ENCODE measurements at places on chromosomes 5 and 9. TPM values are rescaled to one million over a fixed set of nuclear protein-coding genes. Genes with fewer than 3 reads are reported as not detected.

- H3K27me3 ChIP-seq, result peaks cover 24% of the 10 kb centered on the region
- H3K4me3 ChIP-seq, result no peak overlapping the region
- H3K4me1 ChIP-seq, result peaks cover 14% of the 10 kb centered on the region
- no peak for DNase-seq
- no peaks in the 10 kb centered on the region for H3K36me3 ChIP-seq
These were observed 191.0 kb downstream of the ESM1 start for GRCh38 chr5:54794135-54794975.

GRCh38 chr5:100311806-100312205, 223.4 kb upstream of the FAM174A start:
- H3K27me3 ChIP-seq, result no peaks in the 10 kb centered on the region
- no peaks in the 10 kb centered on the region for H3K4me1 ChIP-seq
- no peak overlapping the region for H3K4me3 ChIP-seq
- no peaks in the 10 kb centered on the region for H3K36me3 ChIP-seq
- DNase-seq, result no peak
- H3K27ac ChIP-seq, result no peak overlapping the region

DNA sequence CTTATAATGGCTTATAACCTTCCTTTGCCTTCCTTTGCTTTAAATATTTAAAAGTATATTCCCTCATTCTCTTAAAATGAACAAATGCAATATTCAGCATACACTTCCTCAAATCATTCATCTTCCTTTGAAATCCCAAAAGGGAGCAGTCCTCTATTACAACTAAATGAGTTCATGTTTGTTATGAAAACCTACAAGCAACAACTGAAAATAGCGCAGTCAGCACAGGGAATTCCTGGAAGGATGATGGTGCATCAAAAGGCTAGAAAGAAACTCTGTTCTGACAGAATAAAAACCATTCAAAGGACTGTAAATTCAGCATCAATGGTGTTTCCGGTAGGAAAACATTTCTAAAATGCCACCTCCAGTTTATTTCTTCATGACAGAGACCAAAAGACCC, 3.3 kb downstream of the NR6A1 start:
- DNase-seq, result no peak
- no peak overlapping the region for H3K4me3 ChIP-seq
- H3K27ac ChIP-seq, result no peak overlapping the region

DNA sequence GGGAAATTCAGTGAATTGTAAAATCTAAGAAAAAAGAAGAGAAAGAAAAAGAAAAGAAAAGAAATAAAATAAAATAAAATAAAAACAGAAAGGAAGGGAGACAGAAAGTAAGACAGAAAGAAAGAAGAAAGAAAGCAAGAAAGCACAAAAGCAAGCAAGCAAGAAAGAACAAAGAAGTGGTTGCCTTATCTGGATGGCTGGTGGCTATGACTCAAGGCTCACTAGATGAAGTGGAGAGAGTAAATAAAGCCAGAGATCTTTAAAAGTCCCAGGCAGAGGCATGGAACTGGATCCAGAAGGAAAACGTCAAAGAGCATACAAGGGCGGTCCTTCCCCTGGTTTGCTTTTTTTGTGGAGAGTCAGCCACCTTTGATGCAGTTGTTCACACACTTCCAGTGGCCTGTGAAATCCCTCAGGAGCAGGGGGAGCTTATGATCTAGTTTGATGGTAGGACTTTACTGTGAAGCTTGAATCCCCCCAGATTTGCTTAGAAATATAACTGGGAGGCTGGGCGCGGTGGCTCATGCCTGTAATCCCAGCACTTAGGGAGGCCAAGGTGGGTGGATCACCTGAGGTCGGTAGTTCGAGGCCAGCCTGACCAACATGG, 176.7 kb upstream of the HMHB1 start:
- no peaks in the 10 kb centered on the region for H3K27me3 ChIP-seq
- peaks cover 39% of the 10 kb centered on the region for H3K4me1 ChIP-seq
- H3K4me3 ChIP-seq, result no peak overlapping the region
- no peak for DNase-seq

GRCh38 chr9:88237991-88238571, 99.8 kb upstream of the SPATA31C2 start:
- no peaks in the 10 kb centered on the region for H3K36me3 ChIP-seq
- H3K4me1 ChIP-seq, result no peaks in the 10 kb centered on the region
- no peak for DNase-seq
- no peak overlapping the region for H3K27ac ChIP-seq

DNA sequence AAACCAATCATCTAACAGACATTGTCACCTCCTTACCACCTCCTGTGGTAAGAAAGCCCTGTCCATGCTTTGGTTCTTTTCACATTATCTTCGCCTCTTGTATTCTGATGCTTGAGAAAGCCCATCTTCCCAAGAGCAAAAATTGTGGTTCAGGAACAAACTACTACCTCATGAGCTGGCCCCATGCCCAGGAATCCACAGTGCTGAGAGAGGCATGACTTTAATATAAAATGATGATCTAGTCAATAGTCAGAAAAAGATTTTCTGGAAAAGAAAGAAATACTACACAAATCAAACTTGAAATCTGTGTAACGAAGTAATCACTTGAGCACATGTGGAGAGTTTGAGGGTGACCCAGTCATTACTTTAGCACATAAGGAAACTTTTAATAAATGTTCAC, 94.7 kb downstream of the FGF10 start:
- no peaks in the 10 kb centered on the region for H3K36me3 ChIP-seq
- H3K27me3 ChIP-seq, result no peaks in the 10 kb centered on the region
- H3K27ac ChIP-seq, result no peak overlapping the region
- H3K4me1 ChIP-seq, result no peaks in the 10 kb centered on the region
- no peak overlapping the region for H3K4me3 ChIP-seq

DNA sequence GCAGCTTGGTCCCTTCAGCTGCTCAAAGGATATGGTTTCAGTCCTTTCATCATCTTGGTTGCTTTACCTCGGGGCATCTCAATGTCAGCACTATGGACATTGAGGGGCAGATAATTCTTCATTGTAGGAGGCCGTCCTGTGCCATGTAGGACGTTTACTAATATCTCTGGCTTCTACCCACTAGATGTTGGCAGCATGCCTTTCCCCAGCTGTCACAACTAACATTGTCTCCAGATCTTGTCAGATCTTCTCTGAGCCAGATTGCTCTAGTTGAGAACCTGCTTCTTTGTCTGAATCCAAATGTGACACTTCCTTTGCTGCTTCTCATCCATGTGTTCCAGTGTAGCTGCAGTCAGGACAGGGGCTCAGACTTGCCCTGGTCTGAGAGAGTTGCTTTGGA, 10.3 kb downstream of the PTPA start:
- H3K27me3 ChIP-seq, result no peaks in the 10 kb centered on the region
- peaks cover 38% of the 10 kb centered on the region for H3K4me1 ChIP-seq
- peaks cover 19% of the 10 kb centered on the region for H3K36me3 ChIP-seq
- no peak for DNase-seq

- no peak overlapping the region for H3K4me3 ChIP-seq
- H3K36me3 ChIP-seq, result no peaks in the 10 kb centered on the region
- no peak for DNase-seq
- H3K27ac ChIP-seq, result no peak overlapping the region
- peaks cover 28% of the 10 kb centered on the region for H3K4me1 ChIP-seq
- no peaks in the 10 kb centered on the region for H3K27me3 ChIP-seq
These were observed 212.6 kb upstream of the ACTBL2 start for GRCh38 chr5:57695179-57695578.

- no peak for DNase-seq
- H3K27ac ChIP-seq, result no peak overlapping the region
- H3K36me3 ChIP-seq, result no peaks in the 10 kb centered on the region
- H3K27me3 ChIP-seq, result peaks cover 54% of the 10 kb centered on the region
These were observed 63.0 kb downstream of the LMX1B start for GRCh38 chr9:126676685-126677143.

DNA sequence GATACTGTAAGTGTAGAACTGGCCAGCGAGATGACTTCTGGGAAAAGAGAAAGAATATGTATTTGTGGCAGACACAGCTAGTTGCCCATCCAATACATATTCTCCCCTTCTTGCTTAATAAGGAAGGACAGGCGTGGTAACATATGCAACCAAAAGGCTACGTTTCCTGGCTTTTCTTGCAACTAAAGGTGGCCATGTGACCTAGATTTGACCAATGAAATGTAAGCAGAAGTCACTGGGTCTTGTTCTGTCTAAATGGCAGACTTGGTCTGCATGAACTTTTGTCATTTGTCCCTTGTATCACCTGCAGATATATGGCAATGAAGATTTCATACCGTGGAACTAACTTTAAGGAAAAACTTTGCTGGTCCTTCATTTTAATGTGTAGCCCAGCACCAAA, 183.8 kb downstream of the CDH12 start:
- no peaks in the 10 kb centered on the region for H3K36me3 ChIP-seq
- H3K27me3 ChIP-seq, result peaks cover 4% of the 10 kb centered on the region
- H3K27ac ChIP-seq, result no peak overlapping the region

DNA sequence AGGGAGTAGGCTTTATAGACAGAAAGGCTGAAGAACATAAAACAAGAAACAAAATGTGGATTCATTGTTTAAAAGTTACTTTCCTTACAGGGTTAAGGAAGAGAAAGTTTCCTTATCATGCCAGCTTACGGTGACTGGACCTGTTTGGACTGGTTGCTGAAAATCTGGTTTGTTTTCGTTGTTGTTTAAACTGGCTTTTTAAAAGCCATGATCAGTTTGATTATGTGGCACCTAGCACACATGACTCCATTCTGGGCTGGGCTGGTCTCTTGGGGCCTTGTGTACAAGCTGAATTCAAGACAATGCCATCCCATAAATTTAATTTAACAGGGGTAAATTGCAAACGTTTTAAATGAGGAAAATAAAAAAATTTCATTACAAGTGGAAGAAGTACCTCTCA, 18.4 kb upstream of the ZNF474 start:
- H3K4me3 ChIP-seq, result no peak overlapping the region
- DNase-seq, result no peak
- H3K4me1 ChIP-seq, result peaks cover 2% of the 10 kb centered on the region
- no peak overlapping the region for H3K27ac ChIP-seq
- H3K27me3 ChIP-seq, result no peaks in the 10 kb centered on the region

- DNase-seq, result no peak
- no peaks in the 10 kb centered on the region for H3K4me1 ChIP-seq
- peaks cover 14% of the 10 kb centered on the region for H3K27me3 ChIP-seq
These were observed 6.1 kb upstream of the RNF183 start for GRCh38 chr9:113309204-113309813.

DNA sequence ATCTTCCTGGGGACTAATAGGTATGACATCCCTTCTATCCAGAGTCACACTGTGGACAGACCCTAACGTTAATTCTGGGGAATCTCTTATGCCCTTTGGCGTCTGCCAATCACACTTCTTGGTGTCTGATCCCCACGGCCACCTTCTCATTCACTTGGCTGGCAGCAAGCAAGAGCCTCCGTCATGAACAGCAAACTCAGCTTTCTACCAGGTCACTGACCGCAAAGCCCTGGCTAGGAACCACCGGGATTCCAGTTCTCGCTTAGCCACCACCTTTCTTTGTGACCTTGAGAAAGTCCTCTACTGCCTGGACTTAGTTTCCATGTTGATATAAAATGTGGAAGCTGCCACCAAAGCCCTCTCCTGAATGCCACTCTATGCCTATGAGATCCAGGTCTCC, 67.7 kb upstream of the FCN1 start:
- no peak overlapping the region for H3K27ac ChIP-seq
- DNase-seq, result no peak
- no peaks in the 10 kb centered on the region for H3K4me1 ChIP-seq
- H3K4me3 ChIP-seq, result no peak overlapping the region
- peaks cover 3% of the 10 kb centered on the region for H3K27me3 ChIP-seq
- no peaks in the 10 kb centered on the region for H3K36me3 ChIP-seq

DNA sequence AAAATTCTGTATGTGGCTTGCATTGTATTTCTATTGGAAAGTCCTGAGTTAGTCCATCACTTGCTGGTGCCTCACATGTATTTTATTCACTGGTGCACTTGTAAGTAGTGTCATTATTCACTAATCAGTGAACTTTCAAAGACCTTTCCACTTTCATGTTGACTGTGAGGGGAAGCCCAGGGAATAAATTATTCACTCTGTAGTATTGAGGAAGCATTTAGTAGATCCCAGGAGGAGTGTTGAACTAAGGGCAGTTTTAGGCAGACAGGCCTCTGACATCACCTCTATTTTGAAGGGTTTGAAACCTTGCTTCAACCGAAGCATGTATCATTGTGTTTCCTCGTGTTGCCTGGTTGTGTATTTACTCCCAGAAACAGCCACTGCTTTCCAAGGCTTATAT, 705.4 kb upstream of the RIOK2 start:
- H3K27me3 ChIP-seq, result no peaks in the 10 kb centered on the region
- no peak for DNase-seq
- no peaks in the 10 kb centered on the region for H3K36me3 ChIP-seq
- H3K4me3 ChIP-seq, result no peak overlapping the region
- no peaks in the 10 kb centered on the region for H3K4me1 ChIP-seq

DNA sequence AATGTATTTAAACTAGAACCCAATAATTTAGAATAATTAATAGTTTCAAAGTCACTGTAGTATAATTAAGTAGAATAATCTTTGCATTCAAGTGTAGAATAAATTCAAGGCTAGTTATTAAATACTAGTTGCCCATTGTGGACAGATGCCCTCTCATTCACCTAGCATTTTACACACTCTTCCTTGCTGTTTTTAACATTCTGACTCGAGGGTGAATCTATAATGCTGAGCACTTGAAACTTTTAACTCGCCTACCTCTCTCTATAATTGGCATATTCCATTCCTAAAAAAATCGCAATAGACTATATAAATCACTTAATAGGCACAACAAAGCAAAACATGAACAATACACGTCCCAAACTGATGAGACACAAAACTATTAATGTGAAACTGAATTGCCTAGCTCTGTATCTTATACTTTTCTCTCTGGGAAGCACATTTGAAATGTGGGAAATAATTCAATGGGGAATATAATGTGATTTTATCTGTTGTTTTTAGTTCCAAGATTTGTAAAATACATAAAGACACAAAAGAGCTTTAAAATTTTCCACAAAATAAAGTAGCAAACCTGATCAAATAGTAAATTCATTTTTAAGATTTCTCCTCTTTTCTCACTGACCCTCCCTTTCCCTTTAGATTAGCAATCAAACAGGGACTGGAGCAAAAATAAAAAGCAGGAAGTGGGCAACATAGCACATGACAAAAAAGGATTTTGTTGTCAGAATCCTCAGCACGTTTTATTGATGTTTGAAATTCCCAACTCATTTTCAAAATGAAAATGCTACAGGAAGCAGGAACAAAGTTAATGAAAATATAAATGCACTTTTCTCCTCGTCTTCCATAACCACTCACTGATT, 295.6 kb downstream of the PDE4D start:
- peaks cover 32% of the 10 kb centered on the region for H3K4me1 ChIP-seq
- peaks cover 2% of the 10 kb centered on the region for H3K36me3 ChIP-seq
- peak overlapping the region; percentile 68 for H3K4me3 ChIP-seq
- H3K27me3 ChIP-seq, result no peaks in the 10 kb centered on the region
- peak overlapping the region; percentile 83 for H3K27ac ChIP-seq
- no peak for DNase-seq

AJM1 gene
- 4.5 TPM for total RNA-seq

PTPN3 gene
- 4.7 TPM for total RNA-seq

CER1 gene
- not detected for total RNA-seq

PLCXD3 gene
- total RNA-seq, result not detected

COX7C gene
- 423 TPM for total RNA-seq

HRH2 gene
- not detected for total RNA-seq

ZDHHC12 gene
- 24.8 TPM for total RNA-seq

TXN gene
- 181 TPM for total RNA-seq

Measured in osteocyte (in vitro differentiated cells).